NCI-H524 (cell line): ENCODE measurements at places on chromosomes 7 and 10.

DNA sequence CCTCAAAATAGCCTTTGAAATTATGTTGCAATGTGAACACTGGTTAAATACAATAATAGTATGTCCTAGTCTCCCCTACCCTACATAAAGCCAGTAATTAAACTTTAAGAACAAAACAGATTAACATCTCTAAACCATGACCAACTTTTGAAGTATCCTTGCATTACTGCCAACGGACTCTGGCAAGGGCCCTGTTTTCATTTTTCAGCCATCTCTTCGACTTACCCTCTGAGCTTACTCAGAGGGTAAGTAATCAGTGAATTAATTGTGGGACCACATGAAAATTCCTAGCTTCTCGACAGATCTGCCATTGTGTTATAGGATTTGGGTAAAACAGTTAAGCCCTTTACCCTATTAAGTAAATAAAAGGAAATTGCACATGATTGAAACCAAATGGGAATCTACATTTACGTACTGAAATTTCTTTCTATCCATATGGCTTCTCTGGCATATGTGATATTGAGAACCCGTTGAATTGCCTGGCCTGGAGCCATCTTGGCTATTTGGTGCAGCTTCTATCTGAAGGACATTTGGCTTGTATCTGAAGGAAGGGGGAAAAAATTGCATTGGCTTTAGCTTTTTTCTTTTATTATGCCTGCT, 39.6 kb downstream of the DYNC1I1 start:
- DNase-seq: no peak

GRCh38 chr7:33873518-33873917, 31.8 kb upstream of the BMPER start:
- DNase-seq: no peak

DNA sequence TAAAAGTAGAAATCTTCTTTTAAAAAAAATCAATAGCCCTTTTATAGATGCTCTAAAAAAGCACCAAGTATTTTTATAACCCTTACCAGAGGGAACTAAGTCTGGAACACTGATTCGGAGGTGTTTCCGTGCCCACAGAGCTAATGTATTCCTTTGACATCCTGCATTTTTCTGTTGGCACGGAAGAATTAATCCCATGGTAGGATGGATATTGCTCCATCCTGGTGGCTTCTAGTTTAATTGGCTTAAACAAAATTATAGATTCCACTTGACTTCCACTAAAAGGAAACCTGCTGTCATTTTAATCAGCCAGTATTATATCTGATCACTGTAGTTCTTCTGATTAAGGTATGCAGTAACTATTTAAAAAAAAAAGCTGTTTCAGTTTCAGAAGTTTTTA, 164.0 kb upstream of the NPS start:
- peak; percentile 19 for DNase-seq

- peak; percentile 35 for DNase-seq
Measured at GRCh38 chr10:122054048-122055025, 65.4 kb downstream of the TACC2 start.

GRCh38 chr10:1552406-1552805, 184.9 kb downstream of the ADARB2 start:
- no peak for DNase-seq

GRCh38 chr7:2123360-2123759, 109.4 kb downstream of the MAD1L1 start:
- no peak for DNase-seq

DNA sequence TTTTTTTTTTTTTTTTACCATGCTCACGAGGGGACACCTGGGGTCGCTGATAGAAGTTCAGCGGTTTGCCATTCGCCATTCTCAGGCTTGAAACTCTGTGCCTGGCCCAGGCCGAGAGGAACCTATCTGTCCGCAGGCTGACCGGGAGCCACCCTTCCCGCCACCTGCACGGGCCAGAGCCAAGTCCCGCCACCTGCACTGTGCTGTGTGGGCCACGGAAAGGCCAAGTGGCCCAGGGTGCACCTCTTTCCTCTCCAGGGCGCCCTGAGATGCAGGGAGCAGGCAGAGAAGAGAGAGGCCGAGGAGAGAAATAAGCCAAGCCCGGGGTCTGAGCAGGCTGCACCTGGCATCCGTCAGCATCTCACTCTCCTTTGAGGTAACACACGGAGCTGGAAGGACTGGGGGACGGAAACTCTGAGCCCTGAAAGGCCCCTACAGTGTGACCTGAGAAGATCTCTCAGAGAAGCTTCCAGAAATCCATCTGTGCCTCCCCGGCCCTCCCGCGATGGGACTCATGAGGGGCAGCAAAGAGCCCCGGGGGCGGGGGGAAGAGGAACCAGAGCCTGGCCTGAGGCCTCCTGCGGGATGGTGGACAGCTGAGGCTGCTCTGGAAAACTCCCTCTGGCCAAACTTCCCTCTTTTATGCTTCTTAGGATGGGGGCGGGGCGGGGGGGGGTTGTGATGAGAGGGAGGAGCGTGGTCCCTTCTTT, 46.6 kb downstream of the PRKAG2 start:
- DNase-seq: no peak

- DNase-seq: no peak
Measured at GRCh38 chr7:81740403-81740802, 29.4 kb downstream of the HGF start.
